RWPE2 (cell line): ENCODE measurements at places on chromosomes 4 and X.

- DNase-seq: no peak
These were observed 42.7 kb downstream of the UBA6 start for GRCh38 chr4:67658302-67658701.

DNA sequence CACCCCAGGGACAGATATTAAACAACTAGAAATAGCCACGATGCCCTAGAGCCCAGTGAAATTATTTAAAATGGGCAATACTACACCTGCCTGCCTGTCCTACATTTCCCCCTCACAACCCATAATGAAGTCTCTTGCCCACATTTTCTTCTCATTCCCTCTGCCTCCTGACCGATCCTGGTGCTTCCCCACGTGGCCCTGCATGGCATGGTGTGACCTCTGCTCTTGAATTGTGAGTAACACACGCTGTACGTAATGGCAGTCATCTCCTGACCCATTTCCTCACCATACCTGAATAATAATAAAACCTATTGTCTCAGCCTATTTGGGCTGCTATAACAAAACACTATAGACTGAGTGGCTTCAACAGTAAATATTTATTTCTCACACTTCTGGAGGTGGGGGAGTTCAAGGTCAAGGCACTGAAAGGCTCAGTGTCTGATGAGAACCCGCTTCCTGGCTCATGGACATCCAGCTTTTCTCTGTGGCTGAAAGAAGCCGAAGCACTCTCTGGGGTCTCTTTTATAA, 77.0 kb upstream of the ENPP6 start:
- no peak for DNase-seq

DNA sequence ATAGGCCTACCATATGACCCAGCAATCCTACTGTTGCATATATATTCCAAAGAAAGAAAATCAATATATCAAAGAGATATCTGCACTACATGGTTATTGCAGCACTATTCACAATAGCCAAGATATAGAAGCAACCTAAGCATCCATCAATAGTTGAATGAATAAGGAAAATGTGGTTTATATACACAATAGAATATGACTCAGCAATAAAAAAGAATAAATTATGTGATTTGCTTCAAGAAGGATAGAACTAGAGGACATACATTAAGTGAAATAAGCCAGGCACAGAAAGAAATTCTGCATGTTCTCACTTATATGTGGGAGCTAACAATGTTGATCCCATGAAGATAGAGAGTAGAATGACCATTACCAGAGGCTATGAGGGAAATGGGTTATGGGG, 13.1 kb upstream of the FHIP1A start:
- DNase-seq: no peak

- no peak for DNase-seq
These were observed 4.3 kb downstream of the GK start for GRCh38 chrX:30657196-30658161.

GRCh38 chr4:40621592-40622512, 7.8 kb downstream of the RBM47 start:
- peak; percentile 79 for DNase-seq

DNA sequence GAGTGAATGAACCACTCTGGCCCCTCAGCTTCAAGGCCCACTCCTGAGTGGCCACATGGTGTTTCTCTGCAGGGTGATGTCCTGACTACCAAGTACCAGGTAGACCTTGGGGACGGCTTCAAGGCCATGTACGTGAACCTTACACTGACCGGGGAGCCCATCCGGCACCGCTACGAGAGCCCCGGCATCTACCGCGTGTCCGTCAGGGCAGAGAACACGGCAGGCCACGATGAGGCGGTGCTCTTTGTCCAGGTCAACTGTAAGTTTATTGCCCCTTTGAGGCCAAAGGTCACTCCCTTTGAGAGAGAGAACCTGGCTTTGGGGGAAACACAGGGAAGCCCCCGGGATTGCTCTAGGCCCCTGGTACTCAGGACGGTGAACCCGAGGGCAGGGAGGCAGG, 216.0 kb downstream of the AFAP1 start:
- DNase-seq: no peak

GRCh38 chrX:973010-973632, 239.3 kb downstream of the CRLF2 start:
- DNase-seq: no peak

GRCh38 chrX:93420525-93421082, 252.8 kb downstream of the NAP1L3 start:
- DNase-seq: no peak

DNA sequence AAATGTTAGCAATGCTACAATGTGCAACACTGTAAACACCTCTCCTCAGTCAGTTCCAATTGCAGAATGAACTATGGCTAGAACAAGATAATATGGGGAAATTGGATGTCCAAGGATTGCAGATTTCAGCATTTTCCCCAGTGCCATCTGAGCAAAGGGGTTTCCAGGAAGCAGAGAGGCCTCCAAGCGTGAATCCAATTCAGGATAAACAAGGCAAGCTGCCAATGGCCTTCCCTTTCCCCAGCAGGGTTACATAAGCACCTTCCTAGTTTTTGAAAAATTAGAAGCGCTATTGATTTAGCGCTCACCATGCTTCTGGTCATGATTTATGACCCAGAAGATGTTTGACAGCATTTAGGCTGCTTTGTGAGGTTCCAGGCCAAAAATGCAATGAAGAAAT, 223.0 kb upstream of the GATB start:
- no peak for DNase-seq

GRCh38 chrX:101619364-101619763, 1.6 kb upstream of the ARMCX6 start:
- no peak for DNase-seq

GRCh38 chr4:140706276-140706625, 49.9 kb downstream of the TBC1D9 start:
- DNase-seq: no peak

GRCh38 chr4:129223945-129224344, 128.0 kb downstream of the C4orf33 start:
- no peak for DNase-seq

GRCh38 chr4:64464581-64464980, 55.3 kb upstream of the TECRL start:
- no peak for DNase-seq

- no peak for DNase-seq
These were observed 28.3 kb upstream of the TMPRSS11D start for GRCh38 chr4:67912080-67912479.

- DNase-seq: no peak
These were observed 268.8 kb upstream of the GALNT7 start for GRCh38 chr4:172899861-172900260.

GRCh38 chr4:21757248-21757647, 191.3 kb downstream of the KCNIP4 start:
- no peak for DNase-seq

- no peak for DNase-seq
These were observed 44.2 kb downstream of the MAML3 start for GRCh38 chr4:140109737-140110136.

DNA sequence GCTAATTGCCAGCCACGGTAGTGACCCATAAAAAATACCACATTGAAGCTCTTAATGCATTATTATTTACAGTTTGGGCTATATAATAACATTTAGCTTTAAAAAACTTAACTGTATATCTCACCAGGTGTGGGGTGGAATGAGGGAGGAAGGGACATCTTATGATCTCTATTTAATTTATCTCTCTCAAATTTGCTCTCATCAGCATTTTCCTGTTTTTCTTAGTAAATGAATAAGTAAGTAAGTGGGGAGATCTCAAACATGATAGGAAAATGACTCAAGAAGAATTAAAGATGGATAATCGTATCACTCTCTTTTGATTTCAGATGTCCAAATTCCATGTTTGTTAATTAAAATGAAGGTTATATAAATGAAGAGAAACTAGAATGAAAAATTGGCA, 200.7 kb upstream of the NR3C2 start:
- no peak for DNase-seq
